ENCODE measurements at places on chromosomes 7 and 10.

- no peak for DNase-seq
Measured at GRCh38 chr10:70693619-70694335, 21.5 kb downstream of the ADAMTS14 start.

GRCh38 chr7:128274246-128274883 is 33.3 kb downstream of the LEP start:
- DNase-seq: no peak

DNA sequence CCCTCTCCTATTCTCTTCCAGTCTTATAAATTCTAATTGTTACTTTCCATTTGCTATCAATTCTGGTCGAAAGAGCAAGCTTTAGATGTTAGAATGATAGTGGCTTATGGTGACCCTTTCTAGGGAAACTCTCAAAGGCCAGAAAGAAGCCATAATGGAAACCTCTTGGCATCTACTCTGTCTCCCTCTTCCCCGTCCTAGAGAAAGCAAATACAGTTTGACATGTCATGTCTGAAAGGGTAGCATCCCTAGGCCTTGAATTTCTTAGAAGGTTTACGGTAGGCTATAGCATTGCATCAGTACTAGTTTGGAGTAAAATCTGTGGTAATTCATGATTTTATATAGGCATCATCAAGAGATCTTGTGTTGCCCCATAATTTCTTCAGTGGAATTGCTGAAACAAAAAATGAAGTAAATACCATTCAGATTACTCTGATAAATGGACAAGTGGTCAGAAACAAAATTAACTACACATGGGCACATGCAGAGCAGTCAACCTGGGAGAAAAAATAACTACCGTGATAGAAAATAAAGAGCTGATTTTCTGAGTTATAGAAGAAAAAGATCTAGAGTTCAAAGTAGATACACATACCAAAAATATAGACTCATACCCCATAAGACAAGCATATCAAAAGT is 4.4 kb downstream of the PRKAR2B start:
- no peak for DNase-seq

- no peak for DNase-seq
Measured at GRCh38 chr10:30583778-30584415, 45.7 kb downstream of the LYZL2 start.

GRCh38 chr10:17233286-17233991 is 5.4 kb downstream of the VIM start:
- no peak for DNase-seq

DNA sequence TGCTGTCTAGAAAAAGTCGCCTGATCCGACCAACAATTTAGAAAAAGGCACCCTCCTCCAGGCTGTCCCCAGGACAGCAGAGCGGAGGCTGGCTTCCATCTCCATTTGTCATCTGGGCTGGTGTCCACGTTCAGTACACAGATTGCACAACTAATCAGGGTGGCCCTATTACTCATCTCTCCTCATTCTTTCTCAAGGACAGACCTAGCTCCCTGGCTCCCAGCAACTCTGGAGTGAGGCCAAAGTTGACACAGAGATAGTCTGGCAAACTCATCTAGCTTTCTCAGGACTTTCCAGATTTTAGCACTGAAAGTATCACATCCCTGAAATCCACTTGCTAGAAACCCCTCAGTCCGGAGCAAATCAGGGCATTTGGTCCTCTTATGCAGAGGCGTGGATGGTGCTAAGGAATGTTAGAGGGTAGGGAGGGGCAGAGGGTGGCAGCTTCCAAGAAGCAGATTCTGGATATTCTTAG is 75.1 kb downstream of the DNAH11 start:
- DNase-seq: no peak

GRCh38 chr10:46550795-46551700 is 5.4 kb downstream of the GPRIN2 start:
- DNase-seq: no peak

- no peak for DNase-seq
Measured at GRCh38 chr7:73893342-73894101, 32.6 kb downstream of the TMEM270 start.

Data from activated CD8-positive, alpha-beta memory T cell treated with anti-CD3 and anti-CD28 coated beads for 1 hour (primary cell).